B cell (primary cell): ENCODE measurements at places on chromosomes 2 and 18. TPM values are rescaled to one million over a fixed set of nuclear protein-coding genes. Genes with fewer than 3 reads are reported as not detected.

DNA sequence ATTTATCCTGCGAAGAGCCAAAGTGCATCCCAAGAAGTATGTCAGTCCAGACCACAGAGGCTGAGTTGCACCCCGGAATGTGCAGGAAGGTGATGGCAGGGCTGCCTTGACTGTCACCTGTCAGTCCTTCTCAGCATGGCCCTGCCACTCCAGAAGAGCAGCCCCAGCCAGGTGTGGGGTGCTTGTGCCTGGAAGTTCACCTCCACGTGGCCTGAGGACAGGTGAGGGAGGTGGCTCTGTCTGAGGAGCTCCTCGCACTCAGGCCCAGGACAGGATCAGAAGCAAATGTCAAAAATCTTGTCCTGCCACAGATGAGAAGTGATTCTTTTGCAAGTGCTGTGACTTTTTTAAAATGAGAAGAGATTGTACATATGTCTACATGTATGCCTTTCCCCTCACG, 31.4 kb upstream of the B3GNT7 start:
- no peak for DNase-seq

Gene TUBB8B
- total RNA-seq, result 0.49 and 0.95 TPM in 2 replicates

GRCh38 chr2:128949360-128949759, 630.7 kb upstream of the HS6ST1 start:
- no peak for DNase-seq

DNA sequence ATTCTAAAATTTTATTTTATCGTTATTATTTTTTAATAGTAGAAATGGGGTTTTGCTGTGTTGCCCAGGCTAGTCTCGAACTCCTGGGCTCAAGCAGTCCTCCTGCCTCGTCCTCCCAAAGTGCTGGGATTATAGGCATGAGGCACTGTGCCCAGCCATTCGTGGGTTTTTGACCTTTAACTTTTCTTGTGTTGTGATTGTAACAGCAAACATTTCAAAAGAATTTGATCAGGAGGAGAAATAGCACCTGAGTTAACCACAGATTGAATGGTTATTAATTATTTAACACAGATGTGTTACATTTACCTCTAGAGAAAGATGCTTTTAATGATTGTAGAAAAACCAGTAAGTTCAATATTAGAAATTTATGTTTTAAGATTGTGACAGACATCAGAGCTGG, 132.0 kb downstream of the HAUS1 start:
- no peak for DNase-seq

- no peak for DNase-seq
Measured at GRCh38 chr18:65202091-65202490, 548.7 kb upstream of the CDH7 start.

Gene NYAP2
- total RNA-seq, result 0.15 and 0.17 TPM in 2 replicates

GRCh38 chr2:69501301-69501700, 64.1 kb upstream of the NFU1 start:
- DNase-seq, result no peak

Gene AQP4
- total RNA-seq, result not detected in 2 replicates

DNA sequence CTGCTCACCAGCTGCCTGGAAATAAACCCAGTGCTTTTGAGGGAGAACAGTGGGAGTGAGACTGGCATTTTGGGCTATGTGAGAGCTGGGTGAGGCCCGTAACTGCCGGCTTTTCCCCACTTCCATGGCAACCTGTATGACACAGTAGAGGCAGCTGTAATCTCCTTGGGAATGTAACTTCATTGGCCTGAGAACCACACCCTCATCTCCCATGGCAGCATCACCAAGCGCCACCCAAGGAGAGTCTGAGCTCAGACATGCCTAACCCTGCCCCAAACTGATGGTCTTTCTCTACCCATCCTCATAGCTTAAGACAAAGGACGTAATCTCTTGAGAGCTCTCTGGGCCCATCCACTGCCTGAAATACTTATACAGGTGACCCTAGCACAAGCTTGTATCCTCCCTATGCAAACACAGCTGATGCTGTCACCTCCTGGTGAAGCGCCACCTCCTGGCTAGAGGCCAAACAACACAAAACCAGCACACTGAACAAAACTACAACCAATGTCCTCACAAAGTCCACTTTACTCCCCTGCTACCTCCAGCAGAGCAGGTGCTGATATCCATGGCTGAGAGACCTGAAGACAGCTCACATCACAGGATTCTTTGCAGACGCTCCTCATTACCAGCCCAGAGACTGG, 763.4 kb upstream of the NRXN1 start:
- DNase-seq, result no peak

Gene HSPE1
- 37.9 and 46.2 TPM in 2 replicates for total RNA-seq

- DNase-seq, result no peak
Measured at GRCh38 chr18:54277899-54278298, 8.6 kb downstream of the POLI start.
